ENCODE measurements at places on chromosomes 13 and 19.

DNA sequence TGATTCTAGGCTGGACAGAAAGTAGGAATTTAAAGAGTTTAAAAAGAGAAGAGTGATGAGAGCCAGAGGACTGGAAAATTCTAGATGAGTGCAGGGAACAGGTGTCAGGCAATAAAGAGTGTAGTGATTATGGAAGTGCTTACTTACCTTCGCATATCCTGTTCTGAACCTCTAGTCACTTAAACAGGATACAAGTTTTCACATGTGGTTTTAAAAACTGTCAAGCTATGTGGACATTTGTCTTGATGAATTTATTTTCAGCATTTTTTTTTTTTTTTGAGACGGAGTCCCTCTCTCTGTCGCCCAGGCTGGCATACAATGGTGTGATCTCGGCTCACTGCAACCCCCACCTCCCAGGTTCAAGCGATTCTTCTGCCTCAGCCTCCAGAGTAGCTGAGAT, 34.3 kb upstream of the IL17D start:
- no peak for DNase-seq

DNA sequence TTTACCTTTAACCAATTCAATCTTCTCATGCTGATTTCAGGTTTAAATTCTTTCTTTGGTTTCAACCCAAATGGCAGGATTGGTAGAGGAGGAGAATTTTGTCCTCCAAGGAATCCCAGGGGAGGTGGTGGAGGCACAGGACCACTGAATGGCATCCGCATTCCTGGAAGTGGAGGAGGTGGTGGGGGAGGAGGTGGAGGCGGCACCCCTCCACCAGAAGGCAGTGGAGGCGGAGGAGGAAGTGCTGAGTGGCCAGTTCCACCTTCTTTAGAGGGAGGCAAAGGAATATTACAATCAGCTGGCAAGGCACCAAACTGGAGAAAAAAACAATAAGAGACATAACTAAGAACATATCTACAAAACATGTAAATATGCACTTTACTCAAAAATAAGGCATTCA, 192.9 kb downstream of the DIAPH3 start:
- no peak for DNase-seq

GRCh38 chr19:16112778-16113177, 1.1 kb downstream of the RAB8A start:
- DNase-seq, result no peak

DNA sequence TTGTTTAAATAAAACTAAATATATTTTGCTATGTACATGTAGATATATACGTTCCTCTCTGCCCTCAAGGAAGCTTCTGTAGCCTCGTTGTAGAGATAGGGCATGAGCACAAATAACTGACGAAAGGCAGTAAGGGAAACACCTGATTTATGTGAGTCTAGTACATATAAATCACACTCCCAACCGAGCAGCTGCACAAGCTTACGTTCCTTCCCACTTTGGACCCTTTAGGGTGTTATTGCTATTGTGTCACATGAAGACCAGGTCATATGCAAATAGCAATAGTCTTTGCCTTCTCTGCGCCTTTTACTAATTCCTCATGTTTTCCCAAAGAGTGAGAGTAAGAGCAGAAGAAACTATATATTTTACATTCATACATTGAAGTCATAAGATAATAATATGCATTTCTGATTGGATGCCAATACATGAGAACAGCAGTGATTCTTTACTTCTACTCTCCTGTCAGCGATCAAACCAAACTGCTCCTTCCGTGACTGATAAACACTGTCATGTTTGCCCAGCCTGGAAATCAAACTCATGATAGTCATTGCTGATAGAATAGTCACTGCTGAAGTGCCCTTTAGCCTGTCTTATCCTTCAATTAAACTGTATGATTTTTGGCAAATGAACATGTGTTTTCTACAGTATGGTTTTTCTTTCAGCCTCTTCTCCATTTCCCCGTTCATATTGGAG, 127.2 kb upstream of the MAB21L1 start:
- no peak for DNase-seq

DNA sequence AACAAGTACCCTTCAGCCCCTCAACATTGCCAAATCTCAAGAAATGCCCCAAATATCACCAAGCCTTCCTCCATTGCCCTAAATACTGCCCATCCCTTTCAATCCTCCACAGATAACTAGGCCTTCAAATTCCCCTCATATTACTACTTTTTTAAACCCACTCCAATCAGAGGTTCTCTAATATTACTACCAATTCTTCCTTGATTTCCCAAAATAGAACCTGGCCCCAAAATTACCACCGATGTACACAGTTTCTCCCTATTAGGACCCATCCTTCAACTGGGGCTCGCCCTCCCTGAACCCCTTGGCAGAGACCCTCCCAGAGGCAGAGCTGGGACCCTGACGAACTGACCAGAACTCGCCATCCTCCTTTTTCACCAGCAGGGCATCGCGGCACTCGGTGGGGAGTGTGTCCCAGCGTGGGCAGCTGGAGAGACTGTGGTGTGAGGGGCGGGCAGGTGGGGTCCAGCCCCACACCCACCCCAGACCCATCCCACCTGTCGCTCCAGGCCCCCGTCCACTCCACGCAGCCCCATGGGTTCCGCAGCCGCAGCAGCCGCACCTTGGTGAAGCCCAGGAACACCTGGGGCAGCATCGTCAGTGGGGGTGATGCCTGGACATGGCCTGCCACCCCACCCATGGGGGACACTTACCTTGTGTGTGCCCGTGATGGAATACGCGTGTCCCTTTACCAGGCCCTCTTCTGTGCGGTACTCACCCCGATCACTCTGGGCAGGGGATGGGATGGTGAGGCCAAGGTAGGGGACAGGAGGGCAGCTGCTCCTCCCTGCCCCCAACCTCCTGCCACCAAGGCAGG, 6.1 kb downstream of the CAPN12 start:
- no peak for DNase-seq

DNA sequence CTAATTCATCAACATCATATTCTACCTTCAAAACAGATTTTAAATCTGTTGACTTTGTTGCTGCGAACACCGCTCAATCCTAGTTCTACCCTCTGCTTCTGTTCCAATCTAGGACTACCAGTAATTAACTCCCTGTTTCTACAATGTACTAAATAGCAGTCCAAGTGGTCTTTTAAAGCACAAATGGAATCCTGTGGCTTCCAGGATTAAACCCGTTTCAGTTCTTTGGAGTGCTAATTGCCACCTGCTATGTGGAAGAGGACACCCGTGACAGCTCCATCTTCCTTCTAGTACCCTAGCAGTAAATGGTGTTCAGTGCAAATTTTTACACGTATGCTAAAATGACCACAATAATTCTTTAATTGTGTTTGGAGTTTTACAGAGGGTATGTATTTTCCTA, 232.1 kb downstream of the TDRD3 start:
- DNase-seq, result no peak

- no peak for DNase-seq
These were observed 46.8 kb downstream of the VAV1 start for GRCh38 chr19:6819323-6819722.

DNA sequence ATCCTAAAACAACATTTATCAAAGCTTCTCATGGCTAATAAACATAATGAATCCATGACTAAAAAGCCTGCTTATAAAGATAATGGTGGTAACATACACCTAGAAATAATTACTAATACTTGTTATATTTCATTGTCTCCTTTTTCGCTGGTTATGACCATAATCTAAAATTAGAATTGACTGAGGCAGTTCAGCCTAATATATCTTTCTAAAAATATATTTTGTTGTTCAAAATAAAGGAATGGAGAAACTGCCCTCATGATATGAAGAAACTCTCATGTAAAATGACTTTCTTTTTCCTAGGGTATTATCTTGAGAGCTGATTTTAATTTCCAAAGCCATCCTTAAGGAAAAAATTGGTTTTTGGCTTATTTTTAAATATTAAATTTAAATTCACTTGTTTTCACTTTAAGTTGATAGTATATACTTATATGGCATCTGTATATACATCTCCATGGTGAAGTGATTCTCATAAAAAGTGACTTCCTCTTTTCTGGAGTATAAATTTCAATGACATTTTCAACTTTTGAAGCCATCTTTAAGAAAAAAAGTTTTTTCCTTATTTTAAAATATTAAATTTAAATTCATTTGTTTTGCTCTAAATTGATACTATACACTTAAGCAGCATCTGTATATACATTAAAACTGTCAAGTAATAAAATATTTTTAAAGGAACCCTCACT, 204.6 kb downstream of the VWA8 start:
- no peak for DNase-seq

- no peak for DNase-seq
These were observed 41.9 kb upstream of the POU2F2 start for GRCh38 chr19:42174188-42174587.

- DNase-seq, result no peak
These were observed 5.3 kb downstream of the KLK10 start for GRCh38 chr19:51014242-51014641.

DNA sequence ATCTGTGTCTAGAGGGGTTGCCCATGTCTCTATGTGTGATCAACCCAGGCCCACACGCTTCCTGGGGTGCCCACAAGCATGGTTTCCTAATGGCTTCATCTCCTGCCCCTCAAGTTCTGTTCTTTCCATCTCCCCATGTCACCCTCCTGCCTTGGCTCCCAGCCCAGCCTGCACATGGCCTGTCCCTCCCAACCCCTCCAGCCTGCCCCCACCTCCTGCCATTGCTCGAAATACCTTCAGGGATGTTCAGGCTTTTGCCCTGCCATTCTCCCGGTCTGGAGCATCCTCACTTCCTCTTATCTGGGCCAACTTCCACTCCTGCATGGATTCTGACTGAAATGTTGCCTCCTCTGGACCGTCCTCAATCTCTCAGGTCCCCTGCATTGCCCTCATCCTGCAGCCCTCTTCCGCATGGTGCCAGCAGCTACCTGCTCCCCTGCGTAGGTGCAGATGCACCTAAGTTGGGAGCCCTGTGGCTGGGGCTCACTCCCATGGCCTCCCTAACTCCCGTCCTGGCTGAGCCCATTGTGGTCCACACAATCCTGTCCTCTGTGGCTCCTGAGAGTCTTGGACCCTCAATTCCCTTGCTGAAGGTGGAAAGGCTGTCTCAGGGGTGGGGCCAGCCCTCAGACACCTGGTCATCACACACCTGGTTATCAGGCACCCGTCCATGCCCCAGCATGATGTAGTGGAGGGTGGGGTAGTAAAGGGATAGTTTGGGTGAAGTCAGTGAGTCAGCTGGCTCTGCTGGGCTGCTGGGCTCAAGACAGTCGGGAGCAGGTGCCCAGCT, 152.1 kb downstream of the URI1 start:
- DNase-seq, result no peak

DNA sequence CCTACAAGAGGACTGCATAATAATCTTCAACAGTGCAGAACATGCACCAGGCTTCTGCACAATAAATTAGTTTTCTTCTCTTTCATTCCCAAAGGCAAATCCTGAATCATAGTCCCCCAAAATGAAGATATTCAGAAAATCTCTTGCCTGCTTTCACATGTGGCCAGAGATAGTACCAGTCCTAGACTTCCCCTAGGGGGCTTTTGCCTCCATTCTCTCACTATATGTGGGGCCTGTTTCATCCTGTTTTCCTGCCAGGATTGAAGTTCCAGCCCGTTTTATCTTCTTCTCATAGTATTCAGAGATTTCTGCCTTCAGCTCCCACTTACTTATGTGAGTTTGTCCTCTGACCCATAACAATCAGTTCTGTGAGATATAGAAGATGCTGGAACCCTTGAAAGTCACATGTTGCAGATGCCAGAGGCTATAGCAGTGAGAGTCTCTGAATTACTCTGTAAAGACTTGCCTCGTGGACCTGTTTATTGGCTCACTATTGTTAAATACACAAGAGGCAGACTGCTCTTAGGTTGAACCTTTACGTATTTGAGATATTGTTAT, 421.9 kb upstream of the PCDH9 start:
- DNase-seq, result no peak

DNA sequence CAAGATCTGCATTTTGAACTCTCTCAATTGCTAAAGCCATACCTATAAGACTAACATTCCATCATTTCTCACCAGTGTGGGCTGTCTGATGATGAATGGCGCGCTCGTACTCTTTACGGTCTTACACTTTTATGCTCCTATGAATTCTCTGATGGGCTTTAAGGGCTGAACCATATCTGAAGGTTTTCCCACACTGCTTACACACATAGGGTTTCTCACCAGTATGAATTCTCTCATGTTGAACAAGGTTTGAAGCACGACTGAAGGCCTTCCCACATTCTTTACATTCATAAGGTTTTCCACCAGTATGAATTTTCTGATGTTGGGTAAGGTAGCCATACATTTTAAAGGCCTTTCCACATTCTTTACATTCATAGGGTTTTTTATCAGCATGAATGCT, 18.8 kb upstream of the ZNF607 start:
- DNase-seq, result no peak

DNA sequence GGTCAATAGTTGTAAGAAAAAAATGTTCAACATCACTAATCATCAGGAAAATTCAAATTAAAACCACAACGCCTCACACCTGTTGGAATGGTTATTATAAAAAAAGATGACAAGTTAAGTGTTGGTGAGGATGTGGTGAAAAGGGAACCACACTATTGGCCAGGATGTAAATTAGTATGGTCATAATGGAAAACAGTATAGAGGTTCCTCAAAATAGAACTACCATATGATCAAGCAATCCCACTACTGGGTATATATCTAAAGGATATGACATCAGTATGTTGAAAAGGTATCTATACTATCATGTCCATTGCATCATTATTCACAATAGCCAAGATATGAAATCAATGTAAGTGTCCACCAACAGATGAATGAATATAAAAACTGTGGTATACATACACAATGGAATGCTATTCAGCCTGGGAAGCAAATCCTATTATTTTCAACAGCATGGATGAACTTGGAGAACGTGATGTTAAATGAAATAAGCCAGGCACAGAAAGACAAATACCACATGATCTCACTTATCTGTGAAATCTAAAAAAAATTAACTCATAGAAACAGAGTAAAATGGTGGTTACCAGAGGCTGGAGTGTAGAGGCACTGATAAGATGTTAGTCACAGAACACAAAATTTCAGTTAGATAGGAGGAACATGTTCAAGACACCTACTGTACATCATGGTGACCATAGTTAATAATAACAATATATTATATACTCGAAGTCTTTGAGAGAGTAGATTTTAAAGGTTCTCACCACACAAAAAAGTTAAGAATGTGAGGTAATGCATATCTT, 56.6 kb downstream of the TBC1D4 start:
- no peak for DNase-seq

DNA sequence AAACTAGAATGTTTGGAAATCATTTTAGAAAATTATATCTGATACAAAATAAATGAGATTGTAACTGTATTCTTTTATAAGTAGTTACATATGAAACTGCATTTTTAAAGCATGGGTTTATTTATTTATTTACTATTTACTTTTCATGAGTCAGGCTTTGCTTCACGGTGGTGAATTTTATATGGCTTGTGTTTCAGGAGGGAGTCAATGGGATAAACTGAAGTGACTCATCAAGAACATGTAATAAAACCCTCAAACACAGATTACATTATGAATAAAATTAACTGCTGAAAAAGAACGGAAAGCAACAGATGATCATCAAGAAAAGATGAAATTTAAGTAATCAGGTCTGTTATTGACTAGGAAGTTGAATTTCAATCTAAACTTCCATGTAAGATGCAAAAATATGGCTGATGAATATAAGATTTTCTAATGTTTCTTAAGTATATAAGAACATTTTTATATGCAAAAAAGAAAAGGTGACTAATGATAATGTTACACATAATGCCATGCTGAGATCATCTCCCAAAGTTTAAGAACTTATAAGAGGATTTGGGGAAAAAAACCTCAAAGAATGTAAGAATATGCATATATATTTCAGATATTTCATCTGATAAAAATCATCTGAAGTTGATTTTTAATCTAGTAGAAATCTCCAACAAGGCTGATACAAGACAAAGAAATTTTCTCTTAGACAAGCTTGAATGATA, 383.6 kb downstream of the SLITRK1 start:
- no peak for DNase-seq
